Bronchial epithelial cell (primary cell): ENCODE measurements at places on chromosomes 4 and X. TPM values are rescaled to one million over a fixed set of nuclear protein-coding genes. Genes with fewer than 3 reads are reported as not detected.
A peak's percentile ranks its signal among the peaks of the same experiment; 100 is the strongest.

DNA sequence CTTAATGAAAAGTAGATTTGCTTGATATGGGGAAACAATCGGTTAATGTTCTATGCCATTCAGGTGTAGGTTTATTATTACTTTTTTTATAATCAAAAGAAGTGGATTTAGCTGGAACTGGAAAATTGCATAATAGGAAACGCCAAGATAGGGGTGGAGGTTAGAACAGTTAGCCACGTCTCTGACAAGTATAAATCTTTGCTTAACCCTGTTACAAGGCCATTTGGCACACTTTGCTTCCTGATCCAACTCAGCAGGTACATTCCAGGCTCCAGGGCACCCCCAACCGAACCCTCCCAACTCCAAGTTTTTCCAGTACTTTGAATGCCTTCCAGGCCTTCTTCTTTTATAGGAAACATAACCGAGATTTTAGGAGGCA, 50.6 kb upstream of the ACSL4 start:
- DNase-seq: peak; percentile 13

GRCh38 chr4:105758958-105759357, 50.4 kb downstream of the GSTCD start:
- DNase-seq: no peak

- DNase-seq: no peak
These were observed 92.6 kb downstream of the TSPAN5 start for GRCh38 chr4:98565681-98566301.

DNA sequence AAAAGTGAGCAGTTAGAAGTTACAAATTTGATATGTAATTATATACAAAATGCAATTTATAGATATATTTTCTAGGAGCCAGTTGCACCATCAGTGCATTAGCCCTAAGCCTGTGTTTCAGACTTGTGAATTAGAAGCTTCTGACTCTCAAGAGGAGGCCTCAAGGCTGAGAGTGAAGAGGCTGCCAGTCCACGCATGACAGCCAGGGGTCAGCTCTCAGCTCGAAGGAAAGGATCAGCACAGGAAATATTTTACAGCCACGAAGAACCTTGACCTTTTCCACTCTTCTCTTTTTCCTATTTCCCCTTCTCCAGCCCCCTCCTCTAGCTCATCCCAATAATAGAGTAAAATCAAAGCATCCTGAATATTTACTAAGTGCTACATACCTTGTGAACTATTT, 642.4 kb downstream of the TRIML1 start:
- DNase-seq: no peak

DNA sequence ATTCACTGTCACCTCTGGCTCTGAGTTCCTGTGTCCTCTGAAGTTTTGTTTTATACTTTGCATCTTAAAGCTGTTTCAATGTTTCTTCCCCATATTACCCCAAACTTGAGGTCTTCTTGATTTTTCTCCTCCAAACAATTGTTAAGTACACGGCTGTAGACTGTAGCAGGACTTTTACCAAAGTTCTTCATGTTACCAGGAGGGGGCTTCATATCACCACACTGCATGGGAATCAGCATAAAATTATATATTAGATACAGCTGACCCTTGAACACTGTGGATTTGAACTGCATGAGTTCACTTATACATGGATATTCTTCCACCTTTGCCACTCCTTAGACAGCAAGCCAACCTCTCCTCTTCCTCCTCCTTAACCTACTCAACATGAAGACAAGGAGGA, 56.6 kb downstream of the SPATA18 start:
- no peak for DNase-seq

GRCh38 chr4:87961993-87962392, 13.5 kb upstream of the SPP1 start:
- DNase-seq: peak; percentile 82

GRCh38 chrX:10654960-10655359, 34.6 kb upstream of the MID1 start:
- no peak for DNase-seq

Gene MEPE
- not detected in 2 replicates for total RNA-seq

Gene MAGEB17
- 0.26 TPM in 1 of 2 replicates, not detected in the other for total RNA-seq

Gene SPANXN3
- total RNA-seq: not detected in 2 replicates

Gene CXorf65
- not detected in 2 replicates for total RNA-seq

Gene CFAP99
- total RNA-seq: not detected in 2 replicates

Gene IL1RAPL1
- total RNA-seq: not detected in 2 replicates
